WTC11 (cell line): ENCODE measurements at places on chromosomes 6 and 20. TPM values are rescaled to one million over a fixed set of nuclear protein-coding genes. Genes with fewer than 3 reads are reported as not detected.

GRCh38 chr6:167113047-167113754 lies 9.7 kb upstream of the CCR6 start:
- DNase-seq = no peak
- no peak overlapping the region for H3K4me3 ChIP-seq
- no peak overlapping the region for H3K27ac ChIP-seq
- H3K36me3 ChIP-seq = no peaks in the 10 kb centered on the region

DNA sequence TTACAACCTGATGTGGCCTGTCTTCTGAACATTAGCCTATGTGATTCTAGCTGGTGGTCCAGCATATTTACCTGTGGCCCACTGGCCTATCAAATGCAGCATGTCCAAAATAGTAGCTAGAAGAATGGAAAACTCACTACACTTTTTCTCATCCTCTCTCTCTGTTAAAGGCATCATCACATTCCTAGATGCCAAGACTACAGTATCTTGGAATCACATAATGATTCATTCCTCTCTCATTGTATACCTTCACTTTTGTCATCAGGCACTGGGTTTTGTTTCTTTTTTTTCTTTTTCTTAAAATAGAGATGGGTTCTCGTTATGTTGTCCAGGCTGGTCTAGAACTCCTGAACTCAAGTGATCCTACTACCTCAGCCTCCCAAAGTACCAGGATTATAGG lies 45.0 kb downstream of the FAM83B start:
- H3K36me3 ChIP-seq = no peaks in the 10 kb centered on the region
- no peak overlapping the region for H3K27ac ChIP-seq
- no peak for DNase-seq
- H3K27me3 ChIP-seq = no peaks in the 10 kb centered on the region
- peaks cover 8% of the 10 kb centered on the region for H3K4me1 ChIP-seq
- no peak overlapping the region for H3K4me3 ChIP-seq

DNA sequence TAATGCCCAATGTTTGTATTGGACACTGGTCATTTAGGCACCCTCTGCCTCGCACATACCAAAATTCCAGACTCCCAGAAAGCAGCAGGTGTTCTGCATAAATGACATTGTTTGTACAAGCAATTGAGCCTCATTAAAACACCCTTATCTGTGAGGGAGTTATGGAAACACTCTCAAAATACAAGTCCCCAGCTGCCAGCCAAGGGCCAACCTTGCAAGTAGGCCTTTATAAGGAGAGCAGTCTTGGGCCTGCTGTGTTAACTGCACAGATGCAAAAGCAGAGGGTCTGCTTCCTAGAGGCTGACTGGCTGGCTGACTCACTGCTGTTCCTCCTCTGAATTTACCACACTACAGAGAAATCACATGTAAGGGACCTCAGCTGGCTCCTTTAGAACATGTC lies 150.4 kb upstream of the HMGN3 start:
- H3K4me1 ChIP-seq = peaks cover 25% of the 10 kb centered on the region
- DNase-seq = no peak
- no peaks in the 10 kb centered on the region for H3K36me3 ChIP-seq

DNA sequence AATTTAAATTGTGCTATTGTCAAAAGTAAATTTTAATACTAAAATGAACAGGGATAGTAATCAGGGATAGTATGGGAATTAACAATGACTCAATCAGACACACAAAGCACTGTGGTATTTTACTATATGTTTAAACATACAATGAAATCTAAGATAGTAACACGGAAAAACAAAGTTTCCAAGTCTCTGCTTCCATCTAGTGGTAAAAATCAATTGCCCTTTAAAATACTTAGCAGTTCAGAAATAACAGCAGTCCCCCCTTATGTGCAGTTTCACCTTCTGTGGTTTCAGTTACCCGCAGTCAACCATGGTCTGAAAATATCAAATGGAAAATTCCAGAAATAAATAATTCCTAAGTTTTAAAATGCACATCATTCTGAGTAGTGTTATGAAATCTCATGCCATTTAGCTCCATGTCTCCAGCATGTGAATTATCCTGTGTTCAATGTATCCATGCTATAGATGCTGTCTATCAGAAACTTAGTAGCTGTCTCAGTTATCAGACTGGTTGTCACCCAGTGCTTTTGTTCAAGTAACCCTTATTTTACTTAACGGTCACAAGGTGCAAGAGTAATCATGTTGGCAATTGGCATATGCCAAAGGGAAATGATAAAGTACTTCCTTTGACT lies 58.5 kb downstream of the AHI1 start:
- H3K27ac ChIP-seq = no peak overlapping the region
- H3K4me3 ChIP-seq = no peak overlapping the region
- no peaks in the 10 kb centered on the region for H3K4me1 ChIP-seq
- no peaks in the 10 kb centered on the region for H3K27me3 ChIP-seq

- no peak for DNase-seq
- no peaks in the 10 kb centered on the region for H3K4me1 ChIP-seq
- H3K4me3 ChIP-seq = no peak overlapping the region
- H3K27ac ChIP-seq = no peak overlapping the region
- no peaks in the 10 kb centered on the region for H3K36me3 ChIP-seq
Observed at GRCh38 chr6:23503173-23503572, 622.8 kb upstream of the NRSN1 start.

The EEF1A2 gene
- total RNA-seq = 26.0 to 35.7 TPM (median 34.9 TPM) in 3 replicates
